ENCODE measurements at places on chromosomes 5 and 9.

- no peak for DNase-seq
Observed at GRCh38 chr5:116944183-116944582, 369.6 kb upstream of the SEMA6A start.

DNA sequence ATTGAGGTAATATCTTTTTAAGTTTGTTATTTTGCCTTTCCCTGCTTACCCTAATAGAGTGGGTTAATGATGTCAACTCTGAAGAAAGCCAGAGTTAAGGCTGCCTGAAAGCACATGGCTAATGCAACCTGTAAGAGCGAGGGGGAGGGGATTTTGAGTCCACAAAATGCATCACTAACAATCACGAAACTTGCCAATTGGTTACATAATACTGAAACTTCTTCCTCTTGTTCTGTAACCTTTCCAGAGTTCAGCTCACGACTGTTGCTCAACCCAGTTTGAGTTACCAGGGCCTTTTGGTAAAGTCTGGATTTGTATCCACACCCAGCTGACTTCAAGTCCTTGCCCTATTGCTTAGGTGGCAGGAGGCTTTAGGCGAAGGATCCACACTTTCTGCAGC lies 308.8 kb downstream of the EFNA5 start:
- DNase-seq: no peak

DNA sequence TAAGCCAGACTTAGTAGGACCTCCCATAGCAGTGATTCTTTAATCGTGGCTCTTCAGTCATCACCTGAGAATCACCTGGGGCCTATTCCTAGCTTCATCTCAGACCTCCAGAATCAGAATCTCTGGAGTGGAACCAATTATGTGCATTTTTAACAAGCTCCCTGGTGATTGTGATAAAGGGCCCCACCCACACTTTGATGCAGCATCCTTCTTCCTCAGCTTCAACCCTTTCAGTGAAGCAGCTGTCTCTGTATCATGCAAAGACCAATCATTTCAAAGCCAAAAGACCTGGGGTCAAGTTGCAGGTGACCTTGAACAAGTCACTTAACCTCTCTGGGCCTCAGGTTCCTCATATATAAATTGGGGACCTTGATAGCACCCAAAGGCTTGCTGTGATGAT lies 17.1 kb downstream of the FBXO10 start:
- DNase-seq: no peak

- DNase-seq: no peak
Observed at GRCh38 chr5:122701640-122702523, 73.0 kb upstream of the SNX2 start.

DNA sequence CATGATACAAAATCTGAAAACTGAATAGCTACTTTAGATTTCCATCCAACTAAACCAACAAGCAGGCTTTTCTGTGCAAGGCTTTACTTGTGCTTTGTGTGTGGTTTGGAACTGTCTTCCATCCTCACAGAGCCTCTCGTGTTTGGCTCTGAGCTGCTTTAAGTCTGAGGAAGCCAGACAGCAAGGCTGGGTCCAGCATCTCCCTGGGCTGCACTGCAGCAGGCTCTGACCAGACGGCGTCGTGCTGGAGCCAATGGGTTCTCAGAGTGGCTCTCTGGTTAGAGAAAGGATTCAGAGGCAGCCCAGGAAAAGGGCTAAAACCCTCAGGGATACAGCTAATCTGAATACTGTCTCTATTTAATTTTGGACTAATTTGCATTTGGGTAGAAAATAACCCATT lies 207.9 kb upstream of the EFNA5 start:
- no peak for DNase-seq

DNA sequence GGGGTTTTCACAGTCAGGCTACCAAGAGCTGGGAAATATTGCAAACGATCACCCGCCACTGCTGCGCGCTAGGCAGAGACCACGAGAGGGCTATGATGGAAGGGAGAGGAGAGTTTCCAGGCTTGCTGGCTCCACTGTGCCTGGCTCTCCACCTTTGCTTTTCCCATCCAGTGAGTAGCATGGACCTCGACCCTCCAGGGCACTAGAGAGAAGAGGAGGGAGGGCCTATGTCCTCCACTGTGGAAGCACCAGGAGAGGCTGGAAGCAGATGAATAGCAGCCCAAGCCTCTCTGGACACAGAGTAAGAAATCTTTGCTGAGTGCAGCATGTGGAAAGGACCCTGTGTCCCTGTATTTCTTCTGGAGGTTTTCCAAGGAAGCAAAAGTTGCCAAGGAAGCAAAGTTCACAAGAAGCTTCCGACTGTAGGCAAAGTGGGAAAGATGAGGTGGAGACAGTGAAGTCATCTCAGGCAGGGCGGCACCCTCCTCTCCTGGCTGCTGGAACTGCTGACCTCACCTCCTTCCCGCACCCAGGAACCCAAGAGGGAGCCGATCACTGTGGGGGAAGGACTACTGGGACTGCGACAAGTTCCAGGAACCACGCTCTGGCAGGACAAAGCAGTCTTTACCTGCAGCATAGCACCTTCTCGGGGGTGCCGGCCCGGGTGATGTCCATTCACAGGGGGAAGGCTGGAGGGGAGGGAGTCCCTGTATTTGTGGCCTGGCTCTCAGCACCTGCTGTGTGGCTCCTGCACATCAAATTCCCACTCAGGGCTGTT lies 79.6 kb downstream of the CSNK1A1 start:
- no peak for DNase-seq

GRCh38 chr5:141848744-141849414 lies 29.3 kb downstream of the PCDH1 start:
- peak; percentile 78 for DNase-seq

GRCh38 chr5:32355686-32356085 lies 42.9 kb upstream of the MTMR12 start:
- no peak for DNase-seq
